ENCODE measurements at places on chromosomes 4 and X.

DNA sequence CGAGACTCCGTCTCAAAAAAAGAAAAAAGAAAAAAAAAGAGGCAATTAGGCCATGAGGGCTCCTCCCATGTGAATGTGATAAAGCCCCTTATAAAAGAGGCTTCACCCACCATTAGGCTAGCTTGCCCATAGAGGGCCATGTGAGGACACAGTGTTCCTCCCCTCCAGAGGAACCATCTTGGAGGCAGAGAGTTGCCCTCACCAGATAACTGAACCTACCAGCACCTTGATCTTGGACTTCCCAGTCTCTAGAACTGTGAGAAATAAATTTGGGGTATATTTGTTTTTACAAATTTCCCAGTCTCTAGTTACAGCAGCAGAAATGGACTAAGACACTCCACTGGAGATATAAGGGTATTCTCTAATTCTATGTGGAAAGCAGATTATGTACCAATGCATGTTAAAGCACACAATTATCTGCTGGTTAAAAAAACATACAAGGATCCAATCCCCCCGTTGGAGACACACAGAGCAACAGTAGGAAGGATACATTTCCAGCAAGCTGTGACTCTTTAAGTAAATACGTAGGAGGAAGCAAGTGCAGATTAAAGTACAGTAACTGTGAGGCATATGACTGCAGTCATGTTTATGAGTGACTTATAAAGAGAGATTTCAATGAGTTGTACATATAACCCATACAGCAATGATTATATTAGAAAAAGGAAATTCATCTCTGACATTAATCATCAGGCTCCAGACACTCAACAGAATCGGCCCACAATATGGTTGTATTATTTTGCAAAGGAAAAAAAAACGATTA lies 21.4 kb downstream of the SH3RF1 start:
- no peak for DNase-seq

DNA sequence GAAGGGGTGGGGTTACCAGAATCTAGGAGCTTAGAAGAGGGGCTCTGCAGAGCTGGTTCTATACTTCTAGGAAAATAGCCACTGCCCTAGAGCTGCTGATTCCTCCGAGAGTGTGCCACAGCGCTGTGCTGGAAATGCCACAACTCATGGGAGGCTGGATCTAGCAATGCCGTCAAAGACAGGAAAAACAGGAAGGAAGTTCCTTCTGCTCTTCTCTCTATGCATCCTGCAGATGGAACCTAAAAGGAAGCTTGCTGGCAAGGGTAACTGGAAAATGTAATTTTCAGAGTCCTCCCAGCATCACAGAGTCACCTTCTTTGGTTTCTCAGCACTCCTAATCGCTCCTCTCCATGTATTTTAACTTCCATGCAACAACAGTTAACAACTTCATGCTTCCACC lies 121.2 kb upstream of the TLL1 start:
- no peak for DNase-seq

- DNase-seq: no peak
Observed at GRCh38 chr4:94621491-94622080, 136.2 kb upstream of the BMPR1B start.

DNA sequence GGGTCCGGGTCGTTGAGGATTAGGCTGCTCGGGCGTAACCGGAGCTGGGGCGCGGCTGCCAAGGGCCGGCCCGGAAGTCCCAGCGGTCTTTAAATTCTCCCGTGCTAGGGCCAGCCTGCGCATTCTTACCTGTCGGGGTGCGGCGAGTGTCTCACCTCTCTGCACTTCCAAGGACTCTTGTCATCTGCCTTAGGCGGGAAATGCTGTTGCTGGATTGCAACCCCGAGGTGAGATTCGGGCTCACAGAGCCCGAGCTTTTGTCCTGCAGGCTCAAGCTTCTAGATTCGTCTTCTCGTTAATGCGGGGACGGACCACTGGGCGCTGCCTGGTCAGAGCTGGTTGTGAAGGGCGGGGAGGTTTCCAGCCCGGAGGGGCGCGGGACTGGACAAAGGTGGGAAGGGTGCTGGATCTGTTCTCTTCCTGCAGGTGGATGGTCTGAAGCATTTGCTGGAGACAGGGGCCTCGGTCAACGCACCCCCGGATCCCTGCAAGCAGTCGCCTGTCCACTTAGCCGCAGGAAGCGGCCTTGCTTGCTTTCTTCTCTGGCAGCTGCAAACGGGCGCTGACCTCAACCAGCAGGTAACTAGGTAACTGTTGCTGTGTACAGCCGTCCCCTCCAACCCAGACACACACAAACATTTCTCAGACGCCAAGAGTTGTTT lies at the start of gene ANKRD37:
TSS of gene ANKRD37 (plus strand) at position 118 of the 662 bp plus-strand sequence. CDS start at position 201, 83 bp downstream.
- DNase-seq: no peak

GRCh38 chr4:52748432-52748831 lies 2.8 kb downstream of the ERVMER34-1 start:
- DNase-seq: no peak

GRCh38 chr4:47145630-47146029 lies 114.3 kb downstream of the GABRB1 start:
- DNase-seq: no peak

GRCh38 chr4:84826681-84827080 lies 139.8 kb downstream of the WDFY3 start:
- DNase-seq: no peak

GRCh38 chr4:7850489-7850888 lies 89.2 kb downstream of the AFAP1 start:
- DNase-seq: no peak
